ENCODE measurements at places on chromosomes 4 and X. TPM values are rescaled to one million over a fixed set of nuclear protein-coding genes. Genes with fewer than 3 reads are reported as not detected.

DNA sequence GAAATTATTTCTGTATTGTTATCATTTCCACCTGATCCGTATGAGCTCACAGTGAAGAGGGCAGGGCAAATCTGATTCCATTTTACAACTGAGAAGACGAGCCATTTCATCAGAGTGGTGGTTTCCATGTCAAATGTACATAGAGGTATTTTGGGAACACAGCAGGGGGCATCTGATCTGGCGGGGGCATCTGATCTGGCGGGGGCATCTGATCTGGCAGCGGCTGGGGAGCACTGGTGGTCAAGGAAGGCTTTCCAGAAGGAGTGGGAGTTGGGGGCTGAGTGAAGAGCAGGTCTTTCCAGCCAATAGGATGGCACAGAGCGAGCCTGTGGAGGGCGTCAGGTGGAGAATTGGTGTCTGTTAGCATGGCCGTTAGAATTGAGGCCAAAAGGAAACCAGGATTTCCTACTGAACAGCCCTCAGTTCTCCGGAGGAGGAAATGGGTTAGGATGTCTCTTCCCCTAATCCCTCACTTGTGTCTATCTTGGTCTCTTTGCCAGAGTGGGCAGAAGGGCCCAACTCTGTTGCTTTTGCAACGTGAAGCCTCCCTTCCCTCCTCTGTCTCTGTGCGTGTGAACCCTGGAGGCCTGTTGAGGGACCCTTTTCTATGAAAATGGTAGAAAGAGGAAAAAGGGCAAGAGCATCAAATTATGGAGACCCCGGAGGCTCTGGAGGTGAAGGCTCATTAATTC, 41.3 kb downstream of the RHOH start:
- DNase-seq = no peak

DNA sequence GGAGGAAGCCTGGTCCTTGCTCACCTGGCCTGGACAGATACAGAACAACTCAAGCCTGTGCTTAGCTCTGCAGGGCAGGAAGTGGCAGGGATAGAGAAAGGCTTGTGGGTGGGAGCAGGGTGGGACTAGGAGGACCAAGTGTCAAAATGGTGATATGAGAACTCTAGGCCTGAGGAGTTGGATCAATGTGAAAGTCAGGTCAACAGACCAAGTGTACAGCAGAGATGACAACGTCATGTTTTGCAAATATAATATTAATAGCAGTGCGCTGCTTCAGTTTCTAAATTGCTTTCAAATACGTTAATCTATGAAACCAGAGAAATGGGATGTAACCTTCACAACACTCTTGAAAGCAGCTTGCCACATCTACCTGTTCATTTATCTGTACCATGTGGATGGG, 114.2 kb upstream of the MAP3K15 start:
- no peak for DNase-seq

DNA sequence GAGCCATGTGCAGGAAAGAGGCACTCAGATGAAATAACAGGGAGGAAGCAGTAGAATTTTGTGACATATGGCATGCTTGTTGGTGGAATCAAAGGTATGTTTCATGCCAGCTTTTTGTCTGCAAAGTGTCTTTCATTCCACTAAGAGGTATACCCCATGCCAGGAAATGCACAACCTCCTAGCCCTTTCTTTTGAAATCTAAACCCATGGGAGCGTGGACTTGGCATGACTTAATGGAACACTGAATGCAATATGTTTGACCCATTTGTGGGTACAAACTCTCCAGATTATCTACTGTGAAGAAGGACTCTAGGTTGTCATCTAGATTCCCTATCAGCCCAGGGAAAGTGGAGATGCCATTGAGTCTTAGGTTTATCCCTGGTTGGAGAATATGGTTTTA, 338.3 kb upstream of the TEX13C start:
- DNase-seq = no peak

- DNase-seq = no peak
Measured at GRCh38 chrX:19627533-19627932, 112.2 kb upstream of the MAP3K15 start.

DNA sequence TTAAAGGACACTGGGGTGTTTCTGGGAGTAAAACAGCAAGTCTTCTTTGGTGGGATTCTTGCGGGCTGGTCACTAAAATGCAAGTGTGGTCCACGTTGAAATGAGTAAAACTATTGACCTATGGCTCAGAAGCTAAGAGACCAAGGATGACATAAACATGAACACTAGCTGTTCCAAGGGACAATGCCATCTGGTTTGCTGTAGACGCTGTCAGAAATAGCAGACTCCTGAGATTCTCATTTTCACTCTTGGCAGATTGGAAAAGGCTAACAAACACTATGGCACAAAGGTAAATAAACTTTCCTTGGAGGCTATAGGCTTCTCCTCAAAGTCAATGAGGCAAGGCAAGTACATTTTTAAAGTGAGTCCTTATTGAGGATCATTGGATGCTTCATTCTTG, 343.6 kb downstream of the KCNIP4 start:
- no peak for DNase-seq

The PAGE5 gene
- not detected for total RNA-seq

The ZXDA gene
- 15.7 TPM for total RNA-seq

The VCX gene
- total RNA-seq = not detected

The RAB41 gene
- total RNA-seq = not detected

Measured in CD8-positive, alpha-beta T cell (primary cell).